ENCODE measurements at places on chromosomes 16 and 17. TPM values are rescaled to one million over a fixed set of nuclear protein-coding genes. Genes with fewer than 3 reads are reported as not detected.

DNA sequence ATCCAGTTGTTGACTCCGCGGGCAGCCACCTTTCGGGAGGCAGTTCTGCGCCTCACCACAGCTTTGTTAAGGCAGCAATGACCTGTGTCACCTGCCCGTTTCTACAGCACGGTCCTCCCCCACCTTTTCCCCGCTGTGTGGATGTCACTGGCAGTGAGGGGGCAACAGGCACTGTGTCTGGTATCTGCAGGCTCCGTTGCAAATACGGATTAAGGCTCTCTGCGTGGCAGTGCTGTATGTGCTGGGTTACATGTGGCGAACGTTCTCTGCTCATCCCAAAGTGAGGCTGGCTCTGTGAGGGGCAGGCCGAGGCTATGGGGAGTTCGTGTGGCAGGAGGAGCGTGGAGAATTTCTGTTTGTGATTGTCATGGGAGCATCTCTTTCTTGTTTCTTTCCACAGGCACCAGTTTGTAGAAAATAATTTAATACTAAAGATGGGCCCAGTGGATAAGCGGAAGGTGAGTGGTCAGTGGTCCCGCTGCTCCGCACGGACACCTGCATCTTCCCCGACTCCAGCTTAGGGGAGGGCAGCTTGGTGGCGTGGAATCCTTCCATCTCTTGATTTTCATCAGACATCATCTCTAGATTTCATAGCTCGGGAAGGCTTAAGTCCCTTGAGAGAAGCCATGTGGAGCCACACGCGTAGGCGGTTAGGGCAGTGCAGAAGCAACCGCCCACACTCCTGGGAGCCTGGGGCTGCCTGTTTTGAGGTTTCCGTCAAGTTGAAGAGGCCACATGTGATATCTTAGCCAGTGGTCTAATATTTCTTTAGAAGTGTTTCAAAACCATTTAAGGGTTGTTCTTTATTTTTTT lies 57.8 kb downstream of the PDPK1 start:
- no peak for DNase-seq

DNA sequence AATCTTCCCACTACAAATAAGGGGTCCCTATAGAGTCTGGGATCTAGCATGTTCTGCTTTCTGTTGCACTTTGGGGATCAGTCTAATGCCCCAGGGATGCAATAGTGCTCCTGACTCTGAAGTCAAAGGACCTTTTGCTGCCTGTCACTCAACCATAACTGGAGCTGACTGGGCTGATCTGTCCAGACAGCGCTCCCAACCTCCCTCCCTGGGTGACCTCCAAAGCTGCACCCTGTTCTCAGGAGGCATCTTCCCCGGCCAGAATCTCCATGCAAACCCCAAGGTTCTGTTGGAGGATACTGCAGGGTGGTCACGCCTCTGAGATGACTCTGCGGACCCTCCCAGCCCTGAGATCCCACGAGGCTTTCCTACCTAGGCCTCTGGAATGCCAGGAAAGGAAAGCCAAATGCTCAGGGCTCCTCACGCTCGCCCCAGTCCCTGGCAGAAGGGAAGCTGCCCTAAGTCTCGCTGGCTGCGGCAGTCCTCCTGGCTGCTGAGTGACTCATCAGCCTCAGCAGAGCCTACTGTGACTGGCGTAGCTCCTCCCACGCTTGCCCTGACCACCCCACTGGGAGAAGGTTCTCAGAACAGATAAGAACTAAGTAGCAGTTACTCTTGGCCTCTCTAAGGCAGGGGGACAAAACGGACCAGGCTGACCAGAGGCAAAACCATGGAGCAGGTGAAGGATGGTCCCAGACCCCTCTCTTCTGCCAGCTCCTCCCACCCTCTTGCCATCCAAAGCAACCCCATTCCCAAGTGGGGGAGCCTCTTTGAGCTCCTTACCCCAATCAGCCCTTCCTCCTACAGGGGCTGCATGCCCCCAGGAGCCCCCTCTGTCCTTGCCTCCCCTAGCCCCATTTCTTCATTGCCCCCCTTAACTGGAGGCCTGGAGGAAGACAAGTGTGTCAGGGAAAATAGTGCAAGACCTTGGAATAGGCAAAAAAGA lies 124.1 kb upstream of the TNRC6C start:
- DNase-seq, result no peak

DNA sequence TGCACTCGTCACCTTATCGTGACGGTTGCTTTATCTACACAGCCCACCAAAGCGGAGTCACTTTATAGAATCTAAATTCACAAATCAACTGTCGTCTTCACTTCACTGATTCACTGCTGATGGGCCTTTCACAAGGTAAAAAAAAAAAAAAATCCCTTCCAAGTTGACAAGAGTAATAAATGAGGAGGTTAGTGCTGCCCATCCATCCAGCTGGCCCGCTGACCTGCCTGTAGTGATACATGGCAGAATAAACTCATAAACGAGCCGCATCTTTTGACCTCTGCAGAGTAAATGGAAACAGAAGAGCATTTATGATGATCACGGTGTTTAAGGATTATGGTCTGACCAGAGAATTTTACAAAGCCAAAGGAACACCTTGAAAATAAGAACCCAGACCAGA lies 227.3 kb upstream of the IRX5 start:
- DNase-seq, result no peak

GRCh38 chr17:77479372-77480198 lies 338.8 kb downstream of the SEC14L1 start:
- no peak for DNase-seq

DNA sequence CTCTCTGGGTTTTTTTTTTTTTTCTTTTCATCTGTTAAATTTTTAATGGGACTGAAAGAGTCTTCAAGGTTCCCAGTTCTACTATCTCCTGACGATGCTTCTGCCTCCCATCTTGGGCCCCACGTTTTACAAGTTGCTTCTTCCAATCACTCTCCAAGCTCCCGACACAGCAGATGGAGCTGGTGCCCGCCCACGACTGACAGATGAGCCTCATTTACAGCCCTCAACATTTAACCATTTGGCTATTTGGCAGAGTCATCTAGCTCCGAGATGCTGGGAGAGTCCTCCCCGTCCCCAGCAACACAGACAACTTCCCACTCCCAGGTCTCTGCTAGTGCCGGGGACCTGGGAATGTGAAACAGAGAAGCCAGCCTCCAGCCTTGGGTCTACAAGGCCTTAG lies 276.9 kb downstream of the SHISA9 start:
- no peak for DNase-seq

GRCh38 chr17:57269598-57270255 lies 13.4 kb downstream of the MSI2 start:
- no peak for DNase-seq

DNA sequence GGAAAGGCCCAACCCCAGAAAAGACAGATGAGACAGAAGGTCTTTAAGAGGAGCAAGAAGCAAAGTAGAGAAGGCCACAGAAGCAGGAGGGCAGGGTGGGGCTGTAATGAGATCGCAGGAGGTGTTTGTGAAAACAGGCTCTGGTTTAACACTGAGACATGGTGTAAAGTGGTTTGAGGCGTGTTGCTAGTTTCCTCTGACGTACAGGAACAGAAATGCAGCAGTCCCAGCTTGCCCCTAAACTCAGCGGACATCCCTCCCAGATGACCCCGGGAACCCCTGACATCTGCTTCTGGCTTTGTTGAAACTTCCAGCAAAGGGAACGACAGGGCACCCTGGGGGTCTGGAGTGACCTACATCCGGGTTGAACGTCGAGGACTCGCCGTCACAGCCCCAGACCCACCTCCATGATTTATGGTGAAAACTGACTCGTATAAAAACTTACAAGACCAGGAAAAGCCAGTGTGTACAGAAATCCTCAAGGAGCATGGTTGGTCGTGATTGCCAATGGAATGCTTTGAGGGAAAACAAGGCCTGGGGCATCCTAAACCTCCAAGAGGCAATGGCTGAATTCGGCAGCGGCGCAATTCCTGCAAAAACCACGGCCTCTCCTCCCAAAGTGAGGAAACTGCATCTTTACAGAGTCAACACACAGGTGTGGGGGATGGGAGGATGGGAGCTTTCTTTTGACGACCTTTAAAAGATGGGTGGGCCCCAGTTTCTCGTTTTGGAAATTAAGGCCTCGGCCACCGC lies 25.8 kb downstream of the LITAF start:
- DNase-seq, result no peak

- no peak for DNase-seq
Measured at GRCh38 chr16:20880867-20881502, 19.2 kb downstream of the DCUN1D3 start.

Gene GP1BA
- 2.4 TPM for polyA plus RNA-seq

Gene C17orf58
- polyA plus RNA-seq, result 13.9 TPM

Gene UMOD
- polyA plus RNA-seq, result not detected

Gene TBX4
- 165 TPM for polyA plus RNA-seq

DNA sequence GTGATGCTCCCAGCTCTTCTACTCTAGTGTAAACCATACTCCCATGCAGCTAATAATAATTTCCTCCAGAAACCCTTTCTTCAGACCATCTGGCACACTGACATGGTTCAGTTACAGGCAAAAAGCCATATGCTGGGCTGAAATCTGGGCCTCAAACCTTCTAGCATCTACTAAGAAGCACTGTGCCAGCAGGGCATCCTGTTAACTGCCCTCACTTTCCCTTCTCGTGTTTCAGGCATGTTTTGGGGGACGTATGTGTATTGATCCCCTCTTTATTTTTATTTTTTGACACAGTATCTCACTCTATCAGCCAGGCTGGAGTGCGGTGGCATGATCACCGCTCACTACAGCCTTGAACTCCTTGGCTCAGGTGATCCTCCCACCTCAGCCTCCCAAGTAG lies 33.3 kb downstream of the STAT5A start:
- DNase-seq, result no peak
